ENCODE measurements at places on chromosomes 2 and 18.

- no peak for DNase-seq
Observed at GRCh38 chr18:48882379-48882778, 68.4 kb downstream of the SMAD7 start.

- no peak for DNase-seq
Observed at GRCh38 chr18:11134940-11135339, 14.4 kb downstream of the PIEZO2 start.

DNA sequence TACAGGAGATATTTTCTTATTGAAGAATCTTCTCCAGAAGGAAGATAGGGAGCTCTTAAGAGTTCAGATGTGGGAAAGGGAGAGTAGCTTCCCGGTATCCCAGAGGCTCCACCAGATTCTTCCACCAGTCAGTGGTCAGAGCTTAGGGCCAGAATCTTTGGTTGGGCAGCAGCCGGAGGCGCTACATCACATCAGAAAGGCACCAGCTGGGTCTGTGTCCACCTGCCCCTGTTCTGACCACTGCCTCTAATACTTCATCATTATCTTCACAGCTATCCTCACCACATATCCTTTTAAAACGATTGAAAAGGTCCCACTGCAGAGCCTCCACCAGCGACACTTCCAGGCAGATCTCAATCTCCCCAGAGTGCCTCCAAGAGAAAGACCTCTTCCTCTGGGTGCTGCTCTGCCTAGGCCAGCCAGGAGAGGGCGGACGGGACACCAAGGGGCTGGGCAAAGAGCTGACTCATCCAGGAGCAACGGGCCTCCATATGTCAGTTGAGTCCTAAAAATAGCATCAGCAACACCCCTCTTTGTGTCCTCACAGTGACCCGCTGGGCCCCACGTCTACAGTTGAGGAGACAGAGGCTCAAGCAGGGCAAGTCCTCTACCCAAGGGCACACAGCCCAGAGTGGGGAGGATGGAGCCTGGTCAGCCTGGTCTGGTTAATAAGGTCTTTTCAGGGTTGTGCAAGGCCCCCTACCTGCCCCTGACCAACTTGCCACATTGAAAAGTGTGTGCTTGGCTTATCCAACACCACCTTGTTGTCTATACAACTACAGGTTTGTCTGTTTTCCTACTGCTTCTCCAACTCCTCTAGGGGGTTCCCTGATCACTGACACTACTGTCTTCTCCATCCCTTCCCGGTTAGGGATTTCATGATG is 81.2 kb downstream of the ADD2 start:
- DNase-seq, result peak; percentile 89

- DNase-seq, result peak; percentile 82
Observed at GRCh38 chr2:43059183-43059897, 167.1 kb downstream of the ZFP36L2 start.

DNA sequence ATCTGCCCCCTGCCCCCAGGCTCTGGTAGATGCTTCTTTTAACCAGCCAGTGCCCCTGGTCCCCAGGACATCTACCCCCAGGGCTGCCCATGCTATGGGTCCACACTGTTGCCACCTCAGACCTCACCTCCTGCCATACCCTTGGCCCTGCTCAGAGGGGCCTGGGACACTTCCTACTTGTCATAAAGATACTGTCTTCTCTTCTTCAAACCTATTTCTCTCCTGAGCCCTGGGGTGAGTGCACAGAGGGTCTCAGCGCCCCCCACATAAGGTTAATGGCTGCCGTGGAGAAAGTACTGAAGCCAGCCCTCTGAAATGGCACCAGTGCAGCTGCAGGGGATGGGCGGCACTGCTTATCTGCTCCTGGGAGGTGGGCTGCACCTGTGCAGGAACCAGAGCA is 77.6 kb upstream of the MGAT4A start:
- no peak for DNase-seq

DNA sequence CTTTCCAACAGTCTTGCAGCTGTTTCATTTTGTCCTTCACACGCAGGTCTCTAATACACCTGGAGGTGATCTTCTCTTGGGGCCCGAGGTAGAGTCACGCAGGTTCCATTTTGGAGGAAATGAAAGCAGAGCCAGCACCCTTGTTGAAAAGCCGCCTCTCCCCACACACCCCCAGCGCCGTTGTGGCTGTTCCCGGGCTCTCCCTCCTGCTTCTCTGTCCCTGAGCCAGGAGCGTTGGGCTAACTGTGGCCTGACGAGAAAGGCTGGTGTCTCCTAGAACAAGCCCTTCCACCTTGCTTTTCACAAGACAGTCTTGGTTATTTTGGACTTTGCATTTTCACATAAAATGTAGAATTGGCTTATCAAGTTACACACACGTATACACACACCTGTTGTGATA is 16.3 kb downstream of the SNED1 start:
- DNase-seq, result no peak

GRCh38 chr2:112636605-112637288 is 9.0 kb upstream of the SLC20A1 start:
- no peak for DNase-seq

- no peak for DNase-seq
Observed at GRCh38 chr2:142897807-142898206, 20.3 kb downstream of the KYNU start.

DNA sequence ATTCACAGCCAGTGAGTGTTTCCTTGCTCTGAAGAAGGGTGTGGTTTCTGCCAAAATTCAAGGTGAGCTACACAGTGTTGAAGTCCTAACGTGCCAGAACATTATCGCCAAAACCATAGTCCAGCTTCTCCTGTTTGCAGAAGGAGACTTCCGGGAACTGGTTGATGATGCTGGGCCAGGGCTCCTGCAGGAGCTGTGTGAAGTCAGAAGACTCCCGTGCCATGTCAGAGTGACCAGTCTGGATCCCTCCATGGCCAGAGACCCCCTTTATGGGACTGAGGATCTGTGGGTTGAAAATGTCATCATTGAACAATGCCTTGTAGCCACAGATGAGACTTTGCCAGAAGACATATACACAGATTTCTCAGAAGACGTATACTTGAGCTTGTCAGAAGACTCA is 96.0 kb upstream of the RAB12 start:
- no peak for DNase-seq

- no peak for DNase-seq
Observed at GRCh38 chr2:11566383-11566782, 32.5 kb downstream of the GREB1 start.

DNA sequence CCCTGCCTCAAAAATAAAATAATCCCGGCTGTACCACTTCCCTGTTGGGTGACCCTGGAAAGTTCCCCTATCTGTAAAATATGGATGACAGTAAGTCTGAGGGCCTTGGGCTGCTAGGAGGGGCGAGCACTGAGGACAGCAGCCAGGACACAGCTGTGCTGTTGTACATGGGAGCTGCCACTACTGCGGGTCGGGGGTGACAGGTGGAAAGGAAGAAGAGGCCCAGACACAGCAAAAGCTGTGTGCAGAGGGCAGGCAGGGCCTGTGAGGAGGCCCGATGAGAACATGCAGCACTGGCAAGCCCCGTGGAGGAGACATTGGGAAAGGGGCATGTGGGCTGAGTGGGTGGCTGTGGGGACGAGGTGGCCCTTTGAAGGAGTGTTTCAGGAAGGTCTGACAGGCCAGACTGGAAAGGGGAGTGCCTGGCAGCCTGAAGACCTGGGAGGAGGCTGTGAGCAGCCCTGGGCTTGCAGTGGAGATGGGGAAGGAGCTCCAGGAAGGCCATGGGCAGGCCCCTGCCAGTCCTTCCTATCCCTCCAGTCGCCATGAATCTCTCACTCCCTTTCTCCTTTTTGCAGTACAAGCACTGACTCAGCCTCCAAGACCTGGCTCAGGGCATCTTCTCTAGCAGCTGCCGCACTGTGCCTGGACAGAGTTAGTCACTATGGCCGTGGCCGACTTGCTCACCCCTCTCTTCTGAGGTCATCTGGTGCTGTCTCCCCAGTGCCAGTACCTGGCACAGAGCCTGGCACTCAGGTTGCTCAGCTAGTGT is 28.9 kb upstream of the SEMA4C start:
- DNase-seq, result peak; percentile 38

All from AG20443 (cell line).